ENCODE measurements at places on chromosomes 6 and 20.

- DNase-seq = no peak
These were observed 336.2 kb downstream of the CDKAL1 start for GRCh38 chr6:20870493-20870892.

DNA sequence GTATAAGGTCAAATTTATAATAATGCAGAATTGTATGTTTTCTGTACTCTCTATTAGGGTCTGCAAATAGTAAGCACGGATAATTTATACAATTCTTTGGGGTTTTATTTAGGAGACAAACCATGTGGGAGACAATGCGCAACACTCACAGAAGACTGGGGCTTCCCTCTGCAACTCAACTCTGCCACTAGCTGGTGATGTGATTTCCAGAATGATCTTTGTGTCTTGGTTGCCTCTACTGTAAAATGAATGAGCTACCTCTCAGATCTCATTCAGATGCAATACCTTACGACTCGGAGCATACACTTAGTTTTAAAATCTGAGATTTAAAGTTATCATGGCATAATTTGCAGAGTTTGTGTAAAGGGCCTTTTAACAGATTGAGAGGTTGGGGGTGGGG lies 6.4 kb downstream of the MAN1A1 start:
- DNase-seq = no peak

- no peak for DNase-seq
These were observed 8.8 kb downstream of the ASF1A start for GRCh38 chr6:118902726-118903125.

GRCh38 chr6:27861276-27861840 lies 50.8 kb downstream of the OR2B2 start:
- DNase-seq = no peak

- no peak for DNase-seq
These were observed 13.0 kb downstream of the SLC35F1 start for GRCh38 chr6:117919775-117920729.

- no peak for DNase-seq
These were observed 313.6 kb upstream of the SULF2 start for GRCh38 chr20:48098866-48099265.

DNA sequence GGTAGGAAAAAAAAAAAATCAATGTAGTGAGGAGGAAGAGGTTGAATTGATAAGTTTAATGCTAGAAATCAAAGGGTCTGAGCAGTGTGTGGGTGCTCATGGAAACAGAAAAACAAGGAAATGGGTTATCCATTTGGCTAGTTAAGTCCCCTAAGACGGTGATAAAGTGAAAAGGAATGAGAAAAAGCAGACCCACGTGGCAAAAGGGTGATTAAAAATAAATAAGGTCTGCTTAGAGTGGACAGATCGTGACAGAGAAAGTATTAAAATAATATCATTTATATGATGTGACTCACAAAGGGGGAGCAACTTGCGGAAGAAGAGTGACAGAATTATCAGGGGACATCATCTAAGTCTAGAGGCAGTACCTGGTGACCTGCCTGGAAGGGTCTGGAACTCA lies 251.7 kb upstream of the THEMIS start:
- DNase-seq = no peak

DNA sequence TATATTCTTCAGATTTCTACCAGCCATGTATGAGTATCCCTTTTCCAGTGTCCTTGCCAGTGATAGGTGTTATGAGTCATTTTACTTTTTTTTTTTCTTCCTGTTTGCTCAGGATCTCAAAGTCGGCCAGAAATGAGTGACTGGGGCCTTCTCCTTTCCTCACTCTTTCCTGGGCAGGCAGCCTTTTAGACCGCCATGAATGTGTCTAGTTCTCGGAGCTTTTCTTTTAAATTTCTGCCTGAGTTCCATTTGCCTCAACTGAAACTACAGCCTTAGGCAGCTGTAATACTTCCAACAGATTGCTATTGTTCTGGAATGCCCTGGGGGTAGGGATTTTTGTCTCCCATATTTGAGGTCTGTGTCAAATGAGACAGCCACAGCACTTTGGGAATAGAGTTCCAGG lies 83.7 kb downstream of the STXBP5 start:
- no peak for DNase-seq

GRCh38 chr20:12638633-12639312 lies 370.0 kb upstream of the SPTLC3 start:
- DNase-seq = no peak

DNA sequence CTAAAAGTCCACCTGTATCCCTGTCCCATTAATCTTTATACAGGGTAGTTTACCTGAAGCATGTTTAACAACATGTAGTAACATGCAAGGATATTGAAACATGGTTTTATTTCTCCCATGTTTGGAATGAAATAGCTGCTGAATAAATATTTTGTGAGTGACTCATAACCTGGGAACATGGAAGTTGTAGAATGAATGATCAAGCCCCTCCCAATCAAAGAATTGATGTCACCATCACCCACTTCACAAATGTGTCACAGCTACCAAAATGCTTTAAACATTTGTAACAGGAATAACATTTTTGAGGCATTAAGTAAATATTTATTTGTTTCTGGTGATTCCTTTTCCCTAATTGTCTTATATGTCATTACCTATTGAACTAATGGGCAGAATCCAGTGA lies 58.9 kb upstream of the TNFAIP3 start:
- DNase-seq = no peak

DNA sequence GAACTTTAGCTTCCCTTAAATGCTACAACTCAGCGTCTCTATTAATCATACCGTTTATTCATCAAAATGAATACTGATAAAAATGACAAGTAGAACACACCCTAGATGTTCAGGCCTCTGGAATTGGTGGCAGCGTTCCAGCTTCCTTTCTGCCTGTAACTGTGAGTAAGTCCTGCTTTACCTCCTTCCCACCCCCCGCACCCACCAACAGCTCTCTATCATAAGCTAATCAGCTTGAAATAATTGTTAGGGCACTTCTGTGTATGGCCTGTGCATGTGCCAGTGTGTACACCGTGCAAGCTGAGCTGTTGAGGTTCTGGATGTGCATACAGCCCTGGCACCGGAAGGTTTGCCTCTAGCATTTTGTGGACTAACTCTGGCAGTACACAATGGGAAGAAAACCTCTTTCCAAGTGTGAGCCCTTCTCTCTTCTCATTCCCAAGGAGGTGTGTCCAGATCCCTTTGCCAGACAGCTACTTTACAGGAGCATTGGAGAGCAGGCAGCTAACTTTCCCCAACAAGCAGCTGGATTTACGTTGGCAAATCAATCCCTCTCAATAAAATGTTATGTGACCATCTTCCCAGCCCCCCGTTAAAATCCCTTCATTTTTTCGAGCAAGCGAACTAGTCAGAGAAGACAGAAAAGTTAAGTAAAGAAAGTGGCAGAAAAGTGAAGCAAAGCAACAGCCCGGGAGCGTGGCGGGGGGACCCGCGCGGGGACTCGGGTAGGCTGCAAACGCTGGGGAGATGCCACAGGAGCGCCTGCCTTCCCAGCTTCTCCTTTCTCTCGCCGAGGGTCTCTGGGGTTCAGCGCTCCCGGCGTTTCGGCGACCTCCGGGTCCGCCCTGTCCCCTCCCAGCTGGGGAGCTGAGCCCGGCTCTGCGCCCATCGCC lies 803 bp upstream of the ADGRG6 start:
- no peak for DNase-seq

DNA sequence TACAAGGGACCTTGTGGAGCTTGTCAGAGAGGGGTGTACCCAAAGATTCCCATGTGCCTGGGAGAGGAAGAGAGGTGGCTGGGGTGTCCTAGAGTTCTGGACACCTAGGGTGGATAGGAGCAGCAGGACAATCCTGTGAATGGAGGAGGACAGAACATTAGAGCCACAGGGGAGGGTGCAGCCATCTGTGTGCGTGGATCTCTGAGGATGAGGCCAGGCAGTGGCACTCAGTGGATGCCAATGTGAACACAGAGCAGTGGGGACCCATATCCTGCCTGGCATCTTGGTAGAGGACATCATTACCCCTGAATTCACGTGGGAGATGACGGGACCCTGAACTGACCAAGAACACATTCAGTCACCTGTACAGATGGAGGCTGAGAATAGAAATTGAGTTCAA lies 205.3 kb downstream of the CD83 start:
- no peak for DNase-seq

- DNase-seq = no peak
These were observed 4.2 kb upstream of the USP45 start for GRCh38 chr6:99519446-99519845.

DNA sequence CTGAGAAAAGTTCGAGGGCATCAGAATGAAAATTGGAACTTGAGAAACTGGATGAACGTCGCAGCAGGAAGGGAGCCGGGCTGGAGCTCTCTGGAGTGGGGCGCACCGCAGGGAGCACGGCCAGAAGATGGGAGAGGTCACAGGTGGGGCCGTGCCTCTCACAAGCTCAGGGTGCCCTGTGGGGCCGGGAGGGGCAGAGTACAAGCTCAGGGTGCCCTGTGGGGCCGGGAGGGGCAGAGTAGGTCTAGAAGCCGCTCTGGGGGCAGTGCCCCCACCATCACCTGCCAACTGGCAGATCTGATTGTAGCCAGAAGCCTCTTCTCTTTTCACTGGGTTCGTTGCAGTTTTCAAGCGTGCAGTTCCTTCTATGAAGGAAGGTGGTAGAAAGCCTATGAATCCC lies 61.1 kb upstream of the SNX9 start:
- DNase-seq = no peak

- DNase-seq = peak; percentile 23
These were observed 1.4 kb downstream of the ELOVL5 start for GRCh38 chr6:53347250-53347920.

DNA sequence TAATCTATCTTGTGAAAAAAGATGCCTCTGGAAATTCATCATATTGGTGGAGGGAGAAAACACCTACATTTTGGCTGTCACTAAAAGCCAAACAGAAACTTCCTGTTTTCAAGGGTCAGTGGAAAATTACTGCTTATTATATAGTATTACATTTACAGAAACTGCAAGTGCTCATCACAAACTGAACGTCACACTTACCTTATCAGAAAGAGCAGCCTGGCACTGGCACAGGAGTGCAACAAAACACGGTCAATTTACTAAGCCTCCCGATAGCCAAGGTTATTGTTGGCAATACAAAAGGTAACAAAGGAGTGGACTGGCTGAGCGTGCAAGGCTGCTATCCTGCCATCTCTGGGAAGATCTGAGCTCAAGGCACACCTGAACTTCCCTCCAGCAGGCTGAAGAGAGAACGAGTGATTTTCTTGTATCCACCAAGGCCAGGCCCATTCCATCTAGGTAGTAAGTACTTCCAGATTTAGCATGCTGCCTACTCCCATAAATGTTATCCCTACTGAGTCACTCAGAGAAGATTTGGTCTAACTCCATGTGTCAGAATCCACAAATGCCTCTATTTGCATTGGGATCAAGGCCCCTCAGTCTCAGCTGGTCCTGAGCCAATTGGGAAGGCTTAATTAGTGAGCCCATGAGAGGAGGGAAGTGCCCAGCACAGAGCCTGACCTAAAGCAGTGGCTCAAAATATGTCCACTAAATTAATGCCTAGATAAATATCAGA lies 399.8 kb downstream of the BTBD9 start:
- DNase-seq = no peak

Data from muscle of arm (tissue), 14 donors.